WTC11 (cell line): ENCODE measurements at places on chromosomes 16 and 17. TPM values are rescaled to one million over a fixed set of nuclear protein-coding genes. Genes with fewer than 3 reads are reported as not detected.
A peak's percentile ranks its signal among the peaks of the same experiment; 100 is the strongest.

GRCh38 chr17:2403044-2403443, 2.2 kb upstream of the MNT start:
- H3K36me3 ChIP-seq = no peaks in the 10 kb centered on the region
- H3K27ac ChIP-seq = 0 out of 2 replicates have a peak overlapping the region, but pooled peaks have one; percentile 85
- DNase-seq = no peak
- 0 out of 2 replicates have a peak, but pooled peaks cover 5% of the 10 kb centered on the region for H3K27me3 ChIP-seq

- peaks cover 85% of the 10 kb centered on the region for H3K36me3 ChIP-seq
- H3K27ac ChIP-seq = no peak overlapping the region
- no peaks in the 10 kb centered on the region for H3K4me1 ChIP-seq
Observed at GRCh38 chr16:27529962-27530361, 19.8 kb downstream of the GTF3C1 start.

DNA sequence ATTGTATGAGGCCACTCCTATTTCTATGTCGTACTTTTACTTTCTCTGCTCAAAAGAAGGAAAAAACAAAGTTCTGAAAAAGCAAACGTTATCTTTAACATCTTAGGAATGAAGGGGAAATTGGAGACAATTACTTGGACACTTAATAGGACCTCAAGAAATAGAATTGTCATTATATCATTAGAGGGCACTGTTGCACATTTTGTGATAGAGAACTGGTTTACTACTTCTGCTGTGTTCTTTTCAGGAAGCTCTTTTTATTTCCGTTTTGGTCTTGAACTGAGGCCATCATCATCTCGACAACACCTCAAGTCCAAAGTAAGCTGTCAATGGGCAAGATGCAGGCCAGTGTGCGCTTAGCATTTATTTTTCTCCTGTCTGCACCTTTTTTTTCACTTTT, 14.6 kb downstream of the COG4 start:
- no peak for DNase-seq
- H3K27me3 ChIP-seq = no peaks in the 10 kb centered on the region
- H3K4me1 ChIP-seq = no peaks in the 10 kb centered on the region
- H3K27ac ChIP-seq = no peak overlapping the region

GRCh38 chr16:87538594-87538993, 45.8 kb upstream of the ZCCHC14 start:
- H3K27ac ChIP-seq = no peak overlapping the region
- H3K4me3 ChIP-seq = no peak overlapping the region
- peaks cover 23% of the 10 kb centered on the region for H3K36me3 ChIP-seq

GRCh38 chr17:77436058-77436442, 295.3 kb downstream of the SEC14L1 start:
- H3K27ac ChIP-seq = peak overlapping the region; percentile 92
- H3K36me3 ChIP-seq = no peaks in the 10 kb centered on the region

DNA sequence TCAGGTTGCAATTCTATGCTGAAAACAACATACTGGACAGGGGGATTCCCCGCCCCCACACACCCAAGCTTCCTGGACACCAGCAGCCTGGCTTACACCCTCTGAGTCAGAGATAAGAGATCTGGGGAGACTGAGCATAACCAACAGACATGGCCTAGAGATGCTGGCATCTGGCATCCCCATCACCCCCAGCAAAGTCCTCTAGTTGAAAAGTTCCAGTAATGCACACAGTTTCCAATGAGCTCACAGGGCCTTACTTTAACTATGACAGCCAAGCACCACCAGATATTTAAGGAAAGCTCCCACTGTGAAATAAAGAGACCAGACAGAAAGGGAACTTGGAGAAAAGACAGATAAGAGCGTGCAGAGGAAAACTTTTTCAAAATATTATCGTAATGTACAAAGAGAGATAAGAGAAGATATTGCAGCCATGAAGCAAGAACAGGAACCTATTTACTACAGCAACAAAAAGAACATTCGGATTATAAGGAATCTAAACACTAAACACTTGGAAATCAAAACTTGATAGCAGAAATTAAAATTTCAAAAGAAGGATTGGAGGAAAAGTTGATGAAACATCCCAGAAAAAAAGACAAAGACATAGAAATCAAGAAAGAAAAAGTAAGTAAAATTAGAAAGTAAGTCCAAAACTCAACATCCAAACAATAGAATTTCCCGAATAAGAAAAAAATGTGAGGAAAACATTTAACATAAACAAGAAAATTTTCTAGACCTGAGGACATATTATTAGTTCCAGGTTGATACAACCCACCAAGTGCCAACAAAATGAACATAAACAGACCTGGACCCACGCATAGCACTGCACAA, 17.2 kb upstream of the ALOX15 start:
- no peaks in the 10 kb centered on the region for H3K4me1 ChIP-seq
- no peak for DNase-seq

DNA sequence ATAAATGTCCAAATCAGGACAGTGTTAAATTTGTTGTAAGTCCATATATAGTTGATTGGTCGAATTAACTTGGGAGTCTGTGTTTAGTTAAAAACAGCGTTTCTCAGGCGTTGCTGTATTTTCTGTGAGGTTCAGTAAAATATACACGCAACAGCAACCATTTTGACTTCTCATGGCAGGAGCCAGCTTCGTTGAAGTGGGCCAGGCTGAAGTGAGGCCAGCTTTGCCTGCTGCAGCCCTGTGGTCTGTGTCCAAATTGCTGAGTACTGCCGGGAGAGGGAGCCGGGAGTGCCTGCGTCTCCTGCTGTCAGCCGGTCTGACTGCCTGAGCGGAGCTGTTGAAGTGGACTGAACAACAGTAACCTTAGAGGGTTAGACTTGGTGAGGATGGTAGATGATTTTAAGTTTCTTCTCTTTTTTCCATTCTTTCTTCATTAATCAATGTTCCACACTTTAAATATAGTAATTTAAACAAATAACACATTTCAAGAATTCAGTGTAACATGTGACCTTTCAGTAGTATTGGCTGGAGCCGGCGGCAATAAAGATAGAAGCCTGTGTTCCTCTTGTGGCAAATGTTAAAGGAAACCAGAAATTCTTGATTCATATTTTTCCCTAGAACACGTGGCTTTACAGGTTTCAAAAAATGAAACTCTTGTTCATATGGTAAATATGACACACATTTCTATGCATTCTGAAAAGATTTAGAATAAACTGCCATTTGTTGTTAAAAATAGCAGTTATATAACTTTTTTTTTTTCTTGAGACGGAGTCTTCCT, 37.0 kb upstream of the ZNF750 start:
- DNase-seq = peak; percentile 41
- peak overlapping the region; percentile 93 for H3K27ac ChIP-seq
- H3K4me3 ChIP-seq = no peak overlapping the region
- peaks cover 35% of the 10 kb centered on the region for H3K4me1 ChIP-seq
- peaks cover 23% of the 10 kb centered on the region for H3K36me3 ChIP-seq
- no peaks in the 10 kb centered on the region for H3K27me3 ChIP-seq

DNA sequence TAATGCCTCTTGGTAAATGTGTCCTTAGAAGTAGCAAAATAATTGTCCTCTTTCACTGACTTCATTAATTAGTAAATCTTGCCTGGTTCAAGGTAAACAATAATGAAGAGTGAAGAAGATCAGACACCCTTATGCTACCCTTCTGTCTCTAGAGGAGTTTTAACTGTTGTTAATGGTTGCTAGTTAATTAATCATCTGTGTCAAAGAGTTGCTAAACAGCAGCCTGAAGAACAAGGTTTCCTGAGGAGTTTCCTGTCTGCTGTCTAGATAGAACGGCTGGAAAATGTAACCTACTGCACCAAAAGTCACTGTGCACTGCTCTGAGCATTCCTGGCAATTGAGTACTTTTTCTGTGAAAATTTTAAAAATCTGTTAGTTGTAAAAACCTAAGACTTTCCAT, 131.3 kb downstream of the NLK start:
- H3K4me1 ChIP-seq = peaks cover 59% of the 10 kb centered on the region
- no peak overlapping the region for H3K4me3 ChIP-seq
- peak overlapping the region; percentile 90 for H3K27ac ChIP-seq

DNA sequence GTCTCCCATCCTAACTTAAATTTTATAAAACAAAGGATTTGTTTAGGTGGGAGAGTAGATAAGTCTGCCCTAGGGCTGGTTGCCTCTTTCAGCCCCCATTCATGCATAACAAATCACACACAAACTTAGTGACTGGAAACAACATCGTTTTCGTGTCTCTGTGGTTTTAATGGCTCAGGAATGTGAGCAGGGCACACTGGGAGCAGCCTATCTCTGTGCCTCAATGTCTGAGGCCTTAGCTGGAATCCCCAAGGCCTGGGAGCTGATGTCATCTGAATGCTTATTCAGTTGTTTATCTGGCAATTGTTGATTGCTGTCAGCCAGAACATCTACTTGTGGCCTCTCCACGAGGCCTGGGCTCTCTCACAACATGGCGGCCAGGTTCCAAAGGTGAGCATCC, 101.9 kb upstream of the HSBP1 start:
- H3K4me1 ChIP-seq = no peaks in the 10 kb centered on the region
- DNase-seq = no peak

DNA sequence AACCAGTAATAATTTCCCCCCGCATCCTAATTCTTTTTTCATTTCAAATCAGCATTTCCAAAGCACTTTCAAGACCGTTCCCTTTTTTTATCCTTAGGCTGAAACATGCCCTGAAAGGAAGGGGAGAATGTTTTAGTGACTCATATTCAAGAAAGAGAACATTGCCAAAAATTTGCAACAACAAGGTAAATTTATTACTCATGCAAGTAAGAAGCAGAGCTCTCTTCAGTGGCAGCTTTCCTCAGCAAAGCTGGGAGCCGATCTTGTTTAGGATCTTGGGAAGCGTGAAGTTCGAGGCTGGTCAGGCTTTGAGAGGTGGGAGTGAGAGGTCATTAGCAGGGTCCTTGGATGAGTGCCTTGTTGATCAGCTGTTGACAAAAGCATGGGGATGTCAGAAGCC, 129.5 kb downstream of the PRKCA start:
- no peaks in the 10 kb centered on the region for H3K36me3 ChIP-seq
- no peak overlapping the region for H3K27ac ChIP-seq
- peaks cover 23% of the 10 kb centered on the region for H3K4me1 ChIP-seq
- DNase-seq = no peak

DNA sequence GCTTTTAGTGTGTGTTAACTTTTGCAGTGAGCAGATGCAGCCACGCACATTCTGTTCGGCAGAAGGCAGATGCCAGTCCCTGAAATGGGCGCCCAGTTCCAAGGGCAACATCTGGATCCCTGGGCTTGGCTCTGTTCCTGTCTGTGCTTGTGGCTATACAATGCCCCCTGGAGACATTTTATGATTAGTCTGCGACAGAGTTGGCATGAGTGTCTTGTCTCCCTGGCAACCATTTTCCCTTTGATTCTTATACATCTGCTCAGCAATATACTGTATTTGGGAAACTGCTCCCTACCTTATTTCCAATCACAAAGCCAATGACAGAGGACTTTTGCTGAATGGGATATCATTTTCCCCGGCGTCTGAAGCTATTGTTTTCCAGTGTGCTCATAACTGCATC, 1629.5 kb upstream of the GOT2 start:
- no peaks in the 10 kb centered on the region for H3K27me3 ChIP-seq
- H3K27ac ChIP-seq = no peak overlapping the region
- H3K4me3 ChIP-seq = no peak overlapping the region
- no peak for DNase-seq

- peaks cover 4% of the 10 kb centered on the region; the same call in 1 of the 2 replicates for H3K36me3 ChIP-seq
- peaks cover 34% of the 10 kb centered on the region for H3K4me1 ChIP-seq
- peak overlapping the region; percentile 38 for H3K27ac ChIP-seq
Observed at GRCh38 chr16:57179215-57179828, 6.5 kb downstream of the PSME3IP1 start.

- H3K4me1 ChIP-seq = peaks cover 9% of the 10 kb centered on the region
- no peaks in the 10 kb centered on the region for H3K36me3 ChIP-seq
- peak; percentile 60 for DNase-seq
- peaks cover 10% of the 10 kb centered on the region for H3K27me3 ChIP-seq
Observed at GRCh38 chr17:43645765-43646481, 15.8 kb downstream of the MEOX1 start.

DNA sequence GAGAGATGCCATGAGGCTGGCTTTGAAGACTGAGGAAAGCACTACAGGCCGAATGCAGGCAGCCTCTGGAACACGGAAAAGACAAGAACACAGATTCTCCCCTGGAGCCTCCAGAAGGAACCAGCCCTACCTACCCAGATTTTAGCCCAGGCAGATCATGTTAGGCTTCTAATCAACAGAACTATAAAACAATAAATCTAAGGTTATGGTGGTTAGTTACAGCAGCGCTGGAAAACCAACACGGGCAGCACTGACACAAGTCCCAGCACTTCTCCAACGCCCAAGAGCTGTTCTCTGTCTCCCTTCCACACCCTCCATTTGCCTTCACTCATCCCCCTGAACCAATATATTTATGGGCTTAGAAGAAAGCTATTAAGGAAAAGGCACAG, 7.5 kb downstream of the ANKRD11 start:
- H3K4me3 ChIP-seq = no peak overlapping the region
- peak overlapping the region; percentile 86 for H3K27ac ChIP-seq
- peaks cover 78% of the 10 kb centered on the region for H3K4me1 ChIP-seq
- DNase-seq = no peak

GRCh38 chr16:27341971-27342370, 28.2 kb downstream of the IL4R start:
- H3K4me3 ChIP-seq = no peak overlapping the region
- DNase-seq = no peak
- no peaks in the 10 kb centered on the region for H3K4me1 ChIP-seq
- no peaks in the 10 kb centered on the region for H3K27me3 ChIP-seq
- no peak overlapping the region for H3K27ac ChIP-seq
- H3K36me3 ChIP-seq = peaks cover 55% of the 10 kb centered on the region

DNA sequence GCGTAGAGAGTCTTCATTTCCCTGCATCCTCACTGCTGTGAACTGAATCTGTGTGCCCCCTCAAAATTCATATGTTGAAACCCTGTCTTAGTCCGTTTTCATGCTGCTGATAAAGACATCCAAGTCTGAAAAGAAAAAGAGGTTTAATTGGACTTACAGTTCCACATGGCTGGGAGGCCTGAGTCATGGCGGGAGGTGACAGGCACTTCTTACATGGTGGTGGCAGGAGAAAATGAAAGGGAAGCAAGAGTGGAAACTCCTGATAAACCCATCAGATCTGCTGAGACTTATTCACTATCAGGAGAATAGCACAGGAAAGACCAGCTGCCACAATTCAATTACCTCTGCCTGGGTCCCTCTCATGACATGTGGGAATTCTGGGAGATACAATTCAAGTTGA, 3.1 kb upstream of the CCDC42 start:
- no peak for DNase-seq
- H3K36me3 ChIP-seq = no peaks in the 10 kb centered on the region
- peaks cover 4% of the 10 kb centered on the region; the same call in 1 of the 2 replicates for H3K4me1 ChIP-seq
- no peak overlapping the region for H3K4me3 ChIP-seq

GRCh38 chr16:30357085-30357714, 2.1 kb upstream of the CD2BP2 start:
- H3K27ac ChIP-seq = no peak overlapping the region; the same call in 1 of the 2 replicates
- H3K36me3 ChIP-seq = peaks cover 26% of the 10 kb centered on the region
- peaks cover 27% of the 10 kb centered on the region for H3K4me1 ChIP-seq

CLEC10A gene
- 0.18 TPM in 1 of 3 replicates, not detected in the others for total RNA-seq

ZSCAN10 gene
- 263 to 286 TPM (median 271 TPM) in 3 replicates for total RNA-seq

SLC38A8 gene
- not detected in 3 replicates for total RNA-seq

GPR142 gene
- total RNA-seq = 0.25 to 0.73 TPM in 2 of 3 replicates, not detected in the other

MYH13 gene
- total RNA-seq = not detected in 3 replicates

AKAP10 gene
- 29.9 to 33.6 TPM (median 33.2 TPM) in 3 replicates for total RNA-seq

KRTAP9-4 gene
- total RNA-seq = not detected in 3 replicates

SYT17 gene
- 5.5 to 6.8 TPM (median 6.3 TPM) in 3 replicates for total RNA-seq
